NCI-H524 (cell line): ENCODE measurements at places on chromosomes 3 and 15.

DNA sequence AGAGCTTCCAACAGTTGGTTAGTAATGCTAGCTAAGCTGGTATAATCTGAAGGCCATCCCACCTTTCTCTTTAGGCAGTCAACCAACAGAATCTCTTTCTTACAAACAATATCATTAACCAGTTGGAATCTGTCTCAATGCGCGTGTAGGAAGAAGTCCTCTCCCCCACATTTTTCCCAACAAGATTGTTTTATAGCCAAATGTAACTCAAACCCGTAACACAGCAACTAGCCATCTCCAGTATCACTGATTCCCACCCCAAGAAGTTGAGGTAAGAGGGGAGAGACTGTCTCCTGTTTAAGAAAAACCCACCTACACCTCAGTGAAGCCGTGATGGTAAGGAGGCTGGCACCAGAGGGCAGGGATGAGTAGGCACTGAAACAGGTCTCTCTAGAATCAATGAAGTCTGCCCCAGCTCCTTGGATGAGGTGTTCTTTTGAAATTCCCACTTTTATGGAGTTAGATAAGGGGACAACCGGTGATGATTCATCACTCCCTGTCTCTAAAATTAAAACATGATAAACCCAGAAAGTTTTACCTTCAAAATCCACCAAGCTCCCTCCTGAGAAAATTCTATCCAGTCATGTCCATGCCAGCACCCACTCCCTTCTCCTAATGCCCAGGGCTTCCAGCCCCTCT lies 30.9 kb downstream of the CDC25A start:
- DNase-seq: no peak

- no peak for DNase-seq
These were observed 112.1 kb downstream of the LRRK1 start for GRCh38 chr15:101031213-101031612.

- DNase-seq: no peak
These were observed 50.6 kb downstream of the GADL1 start for GRCh38 chr3:30843877-30844276.

- no peak for DNase-seq
These were observed 61.0 kb upstream of the FNDC3B start for GRCh38 chr3:171978390-171978789.

DNA sequence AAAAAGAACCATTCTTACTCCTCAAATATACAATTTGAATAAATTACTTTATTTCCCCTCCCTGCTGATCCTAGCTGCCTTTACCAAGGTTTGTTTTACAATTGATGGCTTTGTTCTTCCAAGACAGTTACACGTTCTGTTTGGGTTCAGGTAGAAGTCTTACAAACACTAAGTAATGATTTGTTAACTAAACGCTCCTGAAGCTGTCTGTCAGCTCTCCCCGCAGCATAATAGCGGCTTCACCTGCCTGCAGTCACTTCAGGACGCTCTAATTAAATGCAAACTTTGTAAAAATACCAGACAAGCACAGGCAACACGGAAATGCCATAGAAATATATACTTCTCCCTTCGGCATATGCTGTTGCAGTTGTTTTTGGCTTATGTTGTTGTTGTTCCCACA lies 176.4 kb upstream of the MDFIC2 start:
- no peak for DNase-seq

- no peak for DNase-seq
These were observed 78.9 kb downstream of the TGFBR2 start for GRCh38 chr3:30685267-30685667.

DNA sequence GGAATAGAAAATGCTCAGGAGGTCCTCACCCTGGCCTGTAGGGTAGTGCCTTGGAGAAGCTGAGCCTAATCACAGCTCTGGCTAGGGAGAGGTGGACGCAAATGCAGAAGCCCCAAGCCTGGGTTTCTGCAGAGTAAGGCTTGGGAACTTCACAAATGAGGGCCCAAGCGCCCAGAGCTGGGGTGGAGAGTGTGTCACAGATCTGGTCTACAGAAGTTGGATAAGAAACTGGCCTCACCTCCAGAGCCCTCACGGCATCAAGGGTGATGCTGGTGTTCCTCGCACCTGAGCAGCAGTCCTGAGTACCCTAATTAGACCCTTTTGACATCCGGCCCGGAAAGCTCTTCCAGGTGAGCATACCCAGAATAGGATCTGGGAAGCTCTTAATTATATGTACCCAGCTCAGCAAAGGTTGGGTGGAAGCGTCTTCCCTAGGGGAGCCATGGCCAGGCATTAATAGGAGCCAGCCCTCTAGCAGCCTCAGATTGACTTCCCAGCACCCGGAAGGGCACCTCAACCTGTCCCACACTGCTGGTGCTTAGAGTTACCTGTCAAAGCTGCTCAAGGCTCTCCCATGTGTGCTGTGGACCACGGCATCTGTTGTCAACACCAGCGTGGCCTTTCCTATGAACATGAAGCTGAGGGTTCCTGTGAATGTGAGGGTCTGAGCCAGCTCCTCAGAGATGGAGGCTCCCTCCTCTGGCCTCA lies 31.8 kb downstream of the RBM5 start:
- no peak for DNase-seq

GRCh38 chr15:70588613-70589012 lies 174.7 kb downstream of the UACA start:
- no peak for DNase-seq
